NCI-H1930 (cell line): ENCODE measurements at places on chromosomes 11 and 22.

GRCh38 chr11:15695096-15695721 is 580.5 kb downstream of the INSC start:
- no peak for DNase-seq

- DNase-seq: no peak
Measured at GRCh38 chr11:117906126-117906525, 23.1 kb downstream of the TMPRSS13 start.

- no peak for DNase-seq
Measured at GRCh38 chr22:46574993-46575910, 37.8 kb upstream of the CELSR1 start.

- DNase-seq: no peak
Measured at GRCh38 chr11:120305286-120305685, 19.8 kb upstream of the TLCD5 start.

GRCh38 chr22:20985720-20986119 is 3.6 kb downstream of the LZTR1 start:
- no peak for DNase-seq

GRCh38 chr11:112352907-112353306 is 92.2 kb upstream of the PLET1 start:
- no peak for DNase-seq

GRCh38 chr22:44365191-44365590 is 52.4 kb upstream of the SHISAL1 start:
- DNase-seq: no peak
